ENCODE measurements at places on chromosomes 4 and X.

DNA sequence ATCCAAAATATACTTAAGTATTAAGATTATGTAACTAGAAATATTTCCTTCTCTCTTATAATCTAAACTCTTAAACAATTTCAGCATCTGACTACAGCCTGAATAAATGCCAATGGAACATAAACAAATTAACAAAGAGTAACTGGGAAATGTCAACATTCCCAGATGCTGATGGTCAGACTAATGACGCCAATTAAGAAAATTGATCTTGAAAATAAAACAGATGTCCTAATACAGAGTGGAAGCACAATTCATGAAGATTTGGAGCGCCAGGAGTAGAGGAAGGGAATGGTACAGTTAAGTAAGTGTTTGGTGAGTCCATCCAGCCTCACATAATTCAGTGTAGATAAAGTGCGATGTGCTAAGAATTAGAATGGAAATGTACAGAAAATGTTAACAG, 203.7 kb upstream of the NWD2 start:
- no peak for DNase-seq

DNA sequence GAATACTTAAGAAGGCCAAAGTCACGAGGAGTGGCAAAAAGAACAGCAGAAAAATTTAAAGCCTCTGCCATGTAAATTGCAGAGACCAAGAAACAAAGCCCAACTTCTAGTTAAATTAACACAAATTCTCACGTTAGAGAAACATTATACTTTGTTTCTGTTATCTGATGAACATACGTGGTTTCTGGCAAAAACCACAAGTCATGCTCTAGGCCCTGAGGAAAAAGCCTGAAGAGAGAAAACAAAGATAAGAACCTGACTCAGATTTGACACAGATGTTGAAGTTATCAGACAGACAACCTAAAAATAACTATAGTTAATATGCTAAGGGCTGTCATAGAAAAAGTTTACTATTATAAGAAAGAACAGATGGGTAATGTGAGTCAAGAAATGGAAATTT, 149.1 kb upstream of the PCDH10 start:
- no peak for DNase-seq

GRCh38 chr4:143431526-143432257, 81.8 kb upstream of the SMARCA5 start:
- DNase-seq, result no peak

DNA sequence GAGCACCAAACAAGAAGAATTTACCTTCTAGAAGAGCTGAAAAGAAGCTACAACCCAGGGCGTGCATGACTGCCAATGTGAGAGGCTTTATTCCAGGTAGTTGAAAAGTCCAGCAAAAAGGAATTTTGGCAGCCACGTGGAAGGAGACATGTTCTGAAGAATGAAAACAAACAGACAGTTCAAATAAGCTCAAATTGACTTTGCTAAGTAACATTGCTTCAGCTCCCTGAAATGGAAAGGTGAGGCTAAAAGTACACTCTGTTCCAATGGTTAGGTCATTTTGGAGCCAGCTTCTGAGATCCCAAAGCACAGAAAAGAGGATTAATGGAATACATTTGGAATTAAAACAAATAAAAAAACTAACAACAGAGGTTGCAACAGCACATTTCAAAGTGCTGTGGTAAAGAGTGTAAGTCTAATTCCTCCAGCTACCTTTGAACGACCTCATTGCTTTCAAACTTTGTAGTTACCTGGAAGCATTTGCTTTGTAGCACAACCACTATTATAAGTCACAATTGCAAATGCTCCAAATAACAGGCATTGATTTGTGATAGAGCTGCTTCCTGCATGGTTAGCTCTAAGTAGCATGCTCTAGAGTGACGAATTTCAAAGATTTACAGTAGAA, 405.3 kb upstream of the EDA2R start:
- DNase-seq, result no peak

DNA sequence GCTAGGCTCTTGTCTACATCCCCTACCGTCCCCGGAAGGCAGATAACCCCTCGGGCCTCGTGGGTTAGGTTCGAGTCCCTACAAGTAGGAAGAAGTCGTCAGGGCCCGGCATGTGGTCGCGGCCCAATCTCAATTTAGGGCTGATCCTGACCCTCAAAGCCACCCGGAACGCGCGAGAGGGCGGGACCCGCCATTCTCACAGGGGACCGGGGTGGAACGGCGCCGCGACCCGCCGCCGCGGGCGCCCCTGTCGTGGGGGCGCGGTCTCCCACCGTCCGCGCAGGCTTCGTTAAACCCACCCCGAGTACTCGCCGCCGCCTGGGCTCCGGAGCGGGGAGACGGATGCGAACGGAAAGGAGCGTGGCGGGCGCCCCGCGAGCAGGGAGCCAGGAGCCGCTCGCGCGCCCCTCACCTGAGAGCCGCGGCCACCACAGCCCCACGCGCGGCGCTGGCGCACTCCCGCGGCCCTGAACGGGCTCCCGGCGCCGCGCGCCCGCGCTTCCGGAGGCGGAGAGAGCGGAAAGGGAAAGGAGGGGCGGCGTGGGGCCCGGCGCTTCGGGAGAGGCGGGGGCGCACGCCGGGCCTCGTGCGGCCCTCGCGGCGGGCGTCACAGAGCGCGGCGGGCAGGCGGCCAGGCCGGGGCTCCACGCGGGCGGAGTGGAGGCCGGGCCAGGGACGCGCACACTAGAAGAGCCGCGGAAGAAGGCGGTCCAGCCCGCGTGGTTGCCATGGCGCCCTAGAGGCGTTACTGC, at the start of gene CFAP97:
Gene CFAP97, minus strand, starts transcription at position 515 of the 752 bp plus-strand sequence. CDS start 12,804 bp downstream, outside the sequence.
- peak; percentile 76 for DNase-seq

DNA sequence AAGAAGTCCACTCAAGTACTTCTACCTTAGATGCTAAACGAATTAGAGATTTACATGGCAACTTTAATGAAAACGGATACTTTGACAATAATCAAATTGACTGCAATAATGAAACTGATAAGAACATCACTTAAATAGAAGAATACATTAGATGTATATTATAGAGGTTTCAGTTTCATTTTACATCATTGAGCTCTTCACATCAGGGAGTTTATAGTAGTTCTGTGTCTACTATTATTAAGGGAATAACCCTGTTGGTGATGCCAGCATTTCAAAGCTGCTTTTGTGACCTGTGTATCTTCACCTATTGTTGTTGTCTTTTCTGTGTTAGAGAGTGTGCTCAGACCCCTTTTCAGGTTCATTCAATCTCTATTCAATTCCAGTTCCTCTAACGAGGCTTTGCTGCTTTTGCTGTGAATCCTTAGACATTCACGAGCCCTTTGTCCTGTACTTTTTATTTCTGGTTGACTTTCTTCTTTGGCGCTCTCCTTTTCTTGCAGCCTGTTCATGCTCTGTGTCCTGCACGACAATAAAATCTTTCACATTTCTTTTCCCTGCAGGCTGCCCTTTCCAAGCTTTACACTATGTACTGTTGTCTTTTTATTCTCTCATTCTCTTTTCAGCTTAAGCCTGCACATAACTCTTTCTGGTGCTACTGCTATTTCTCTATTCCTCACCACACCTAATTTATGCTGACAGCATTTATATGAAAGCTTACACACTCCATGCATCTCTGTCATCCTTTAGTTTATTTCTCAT, 232.1 kb downstream of the CPE start:
- DNase-seq, result no peak

DNA sequence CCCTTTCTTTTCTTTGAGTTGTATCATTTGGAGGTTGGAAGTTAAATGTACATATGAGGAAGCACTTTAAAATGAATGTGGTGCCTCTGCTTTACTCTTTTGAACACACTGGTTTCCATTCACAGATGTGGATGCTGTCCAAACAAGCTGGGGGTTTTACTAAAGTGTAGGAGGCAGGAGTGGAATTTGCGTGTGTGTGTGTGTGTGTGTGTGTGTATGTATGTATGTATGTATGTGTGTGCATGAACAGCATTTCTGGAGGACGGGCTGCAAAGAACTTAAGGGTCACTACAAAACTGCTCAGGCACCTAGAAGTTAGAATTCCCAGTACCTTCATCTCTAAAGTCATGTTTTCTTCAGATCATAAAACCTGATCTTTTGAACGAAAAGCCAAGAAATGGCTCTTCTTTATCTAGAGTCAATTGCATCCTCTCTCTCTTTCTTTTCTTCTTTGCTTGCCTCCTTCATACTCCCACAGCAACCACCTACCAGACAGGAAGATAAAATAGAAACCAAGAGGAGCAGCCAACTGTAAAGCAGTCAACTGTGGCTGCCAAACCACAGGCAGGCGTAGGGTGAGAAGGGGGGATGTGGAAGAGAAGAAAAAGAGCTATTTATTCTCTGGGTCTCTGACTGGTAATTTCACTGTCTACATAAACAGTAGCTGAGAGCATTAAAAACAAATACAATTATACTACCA, 177.0 kb upstream of the RASGEF1B start:
- peak; percentile 13 for DNase-seq

GRCh38 chr4:173367285-173367684, 3.5 kb upstream of the SAP30 start:
- DNase-seq, result no peak

- no peak for DNase-seq
Measured at GRCh38 chr4:121054373-121054772, 18.0 kb downstream of the NDNF start.

- no peak for DNase-seq
Measured at GRCh38 chr4:851701-852430, 25.9 kb upstream of the CPLX1 start.

DNA sequence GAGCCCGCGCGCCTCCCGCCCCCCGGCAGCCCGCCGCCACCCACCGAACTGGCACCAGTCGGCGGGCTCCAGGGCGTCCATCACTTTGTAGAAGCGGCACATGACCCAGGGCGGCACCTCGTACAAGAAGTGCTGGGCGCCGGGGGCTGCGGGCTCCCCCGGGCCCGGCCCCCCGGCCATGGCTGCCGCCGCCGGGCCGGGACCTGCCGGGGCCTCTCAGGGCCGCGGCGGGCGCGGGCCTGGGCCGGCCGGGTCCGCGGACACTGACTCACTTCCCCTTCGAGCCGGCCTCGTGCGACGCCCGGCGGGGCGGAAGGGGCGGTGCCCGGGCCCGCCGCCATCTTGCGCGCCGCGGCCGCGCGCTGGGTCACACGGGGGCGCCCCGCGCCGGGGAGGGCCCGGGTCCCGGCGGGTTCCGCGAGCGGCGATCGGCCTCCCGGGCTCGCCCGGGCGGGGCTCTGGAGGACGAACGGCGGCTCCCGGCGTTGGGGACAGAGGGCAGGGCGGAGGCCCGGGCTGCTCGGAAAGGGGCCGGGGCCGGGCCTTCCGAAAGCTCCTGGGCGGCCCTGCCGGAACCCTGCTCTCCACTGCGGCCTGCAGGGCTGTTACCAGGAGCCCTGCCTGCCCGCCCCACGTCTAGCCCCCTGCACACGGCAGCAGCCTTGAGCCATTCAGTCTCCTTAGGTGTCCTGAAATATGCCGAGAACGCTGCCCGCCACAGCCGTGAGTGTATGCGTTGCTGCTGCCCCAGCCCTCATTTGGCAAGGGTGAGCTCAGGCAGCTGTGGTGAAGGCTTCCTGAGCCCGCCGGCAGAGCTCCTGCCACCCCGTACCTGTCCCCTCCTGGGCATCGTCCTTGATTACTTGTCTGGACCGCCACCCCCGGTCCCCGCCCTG, at the start of gene IRAK1:
Gene IRAK1, minus strand, starts transcription at position 270 of the 896 bp plus-strand sequence. Its CDS starts 90 bp downstream, at position 180.
- peak; percentile 18 for DNase-seq

DNA sequence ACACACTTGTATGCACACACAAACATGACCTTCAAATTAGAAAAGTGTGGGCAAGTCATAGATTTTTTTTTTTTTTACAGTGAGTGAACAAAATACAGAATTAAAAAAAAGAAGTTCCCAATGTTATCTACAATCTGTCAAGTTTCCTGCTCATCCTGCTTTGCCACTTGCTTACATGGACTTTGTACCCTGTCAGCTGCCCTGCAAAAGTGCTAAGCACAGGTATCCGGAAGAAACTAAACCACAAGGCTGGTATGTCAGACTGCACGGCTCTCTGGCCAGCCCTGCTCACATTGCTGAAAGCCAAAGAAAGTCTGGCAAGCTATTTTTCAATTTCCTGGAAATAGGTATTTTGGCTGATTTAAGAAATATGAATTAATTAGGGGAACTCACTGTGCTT, 38.9 kb upstream of the BCLAF3 start:
- no peak for DNase-seq

- DNase-seq, result no peak
Measured at GRCh38 chrX:57251965-57252364, 34.5 kb upstream of the FAAH2 start.

DNA sequence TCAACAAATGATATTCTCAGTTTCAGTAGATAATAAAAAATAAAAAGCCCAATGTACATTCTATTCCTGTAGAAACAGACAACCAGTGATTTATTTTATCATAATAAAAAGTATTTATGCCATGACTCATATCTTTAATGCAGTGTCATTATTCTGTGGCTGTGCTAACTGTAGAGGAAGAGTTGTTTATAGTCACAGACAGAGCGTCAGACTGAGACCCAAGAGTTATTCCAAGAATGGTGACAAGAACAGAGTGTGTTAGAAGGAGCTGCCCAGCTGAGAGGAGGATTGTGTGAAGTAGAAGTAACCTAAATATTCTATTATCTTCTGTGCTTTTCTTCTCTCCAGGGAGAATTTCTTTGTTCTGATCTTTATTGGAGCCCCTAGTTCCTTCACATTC, 210.7 kb downstream of the PPP1R2C start:
- no peak for DNase-seq

DNA sequence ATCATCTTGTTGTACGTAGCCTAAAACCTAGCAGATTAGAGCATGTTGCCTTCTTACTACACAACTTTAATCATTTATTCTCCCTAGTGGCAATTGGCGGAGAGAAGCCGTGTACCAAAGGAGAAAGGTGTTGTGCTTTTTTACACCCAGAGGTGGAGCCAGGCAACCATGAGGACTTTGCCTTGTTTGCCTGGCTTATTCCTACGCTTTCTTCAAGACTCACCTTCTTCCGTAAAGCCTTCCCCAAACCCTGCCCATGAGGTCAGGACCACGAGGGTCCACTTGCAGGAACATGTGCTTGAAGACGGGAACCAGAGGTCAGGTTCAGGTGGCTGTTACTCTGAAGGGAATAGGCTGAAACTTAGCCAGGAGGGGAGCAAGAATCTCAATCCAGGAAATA, 290.5 kb downstream of the RAB28 start:
- no peak for DNase-seq

GRCh38 chr4:74362347-74362746, 2.6 kb upstream of the EREG start:
- no peak for DNase-seq

DNA sequence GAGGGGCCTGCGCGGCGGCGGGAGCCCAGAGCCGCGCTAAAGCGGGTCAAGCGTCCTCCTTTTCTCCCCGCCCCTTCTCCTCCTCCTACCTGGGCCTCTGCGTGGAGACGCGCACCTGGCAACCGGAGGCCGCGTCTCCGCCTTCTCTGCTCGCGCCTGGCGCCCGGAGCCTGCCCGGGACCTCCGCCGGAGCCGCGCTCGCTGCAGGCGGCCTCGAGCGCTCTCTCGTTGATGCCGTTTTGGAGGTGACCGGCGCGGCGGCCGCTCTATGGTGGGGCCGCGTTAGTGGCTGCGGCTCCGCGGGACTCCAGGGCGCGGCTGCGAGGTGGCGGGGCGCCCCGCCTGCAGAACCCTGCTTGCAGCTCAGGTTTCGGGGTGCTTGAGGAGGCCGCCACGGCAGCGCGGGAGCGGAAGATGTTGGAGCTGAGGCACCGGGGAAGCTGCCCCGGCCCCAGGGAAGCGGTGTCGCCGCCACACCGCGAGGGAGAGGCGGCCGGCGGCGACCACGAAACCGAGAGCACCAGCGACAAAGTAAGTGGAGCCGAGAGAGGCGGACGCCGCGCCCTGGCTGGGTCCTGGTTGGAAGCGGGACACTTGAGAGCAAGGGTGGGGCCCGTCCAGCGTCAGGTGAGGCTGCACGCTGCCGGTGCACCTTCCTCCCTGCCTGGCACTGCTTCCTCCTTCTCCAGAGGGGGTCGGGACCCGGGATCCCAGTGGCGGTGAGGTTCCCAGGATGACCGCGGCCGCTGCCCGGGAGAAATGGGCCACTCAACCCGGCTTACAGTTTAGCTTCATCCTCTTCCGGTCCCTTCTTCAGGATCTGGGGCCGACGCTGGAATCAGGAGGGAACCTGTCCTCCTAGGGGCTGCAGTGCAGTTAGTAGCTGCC, at the start of gene CDS1:
Gene CDS1, plus strand, starts transcription at position 140 of the 888 bp plus-strand sequence. Its CDS starts 275 bp downstream, at position 415.
- no peak for DNase-seq

Measured in stimulated activated CD4-positive, alpha-beta T cell treated with anti-CD3 and anti-CD28 coated beads, TNF-alpha, amount 100 ng/mL, for 4 hours (primary cell).